ENCODE measurements at places on chromosomes 12 and 14. TPM values are rescaled to one million over a fixed set of nuclear protein-coding genes. Genes with fewer than 3 reads are reported as not detected.

DNA sequence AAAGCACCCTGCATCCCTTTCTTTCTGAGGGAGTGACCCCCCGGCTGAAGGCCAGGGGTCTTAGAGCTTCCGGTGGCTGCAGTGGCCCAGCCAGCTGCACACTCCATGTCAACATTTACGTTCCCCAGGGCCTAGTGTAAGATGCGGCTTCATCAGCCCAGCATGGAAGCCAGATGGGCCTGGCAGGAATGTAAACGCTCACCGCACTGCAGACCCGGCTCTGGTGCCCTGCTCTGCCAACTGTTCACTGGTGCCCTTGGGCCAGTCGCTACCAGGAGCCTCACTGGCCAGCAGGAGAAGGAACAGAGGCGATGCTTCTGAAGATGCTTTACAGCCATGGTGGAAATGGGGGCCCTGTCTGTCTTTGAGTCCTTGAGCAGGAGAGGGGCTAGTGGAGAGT is 8.6 kb upstream of the TMEM119 start:
- no peak for DNase-seq

- DNase-seq: no peak
These were observed 47.1 kb upstream of the STON2 start for GRCh38 chr14:81447021-81447764.

CEBPE gene
- not detected for total RNA-seq

DNA sequence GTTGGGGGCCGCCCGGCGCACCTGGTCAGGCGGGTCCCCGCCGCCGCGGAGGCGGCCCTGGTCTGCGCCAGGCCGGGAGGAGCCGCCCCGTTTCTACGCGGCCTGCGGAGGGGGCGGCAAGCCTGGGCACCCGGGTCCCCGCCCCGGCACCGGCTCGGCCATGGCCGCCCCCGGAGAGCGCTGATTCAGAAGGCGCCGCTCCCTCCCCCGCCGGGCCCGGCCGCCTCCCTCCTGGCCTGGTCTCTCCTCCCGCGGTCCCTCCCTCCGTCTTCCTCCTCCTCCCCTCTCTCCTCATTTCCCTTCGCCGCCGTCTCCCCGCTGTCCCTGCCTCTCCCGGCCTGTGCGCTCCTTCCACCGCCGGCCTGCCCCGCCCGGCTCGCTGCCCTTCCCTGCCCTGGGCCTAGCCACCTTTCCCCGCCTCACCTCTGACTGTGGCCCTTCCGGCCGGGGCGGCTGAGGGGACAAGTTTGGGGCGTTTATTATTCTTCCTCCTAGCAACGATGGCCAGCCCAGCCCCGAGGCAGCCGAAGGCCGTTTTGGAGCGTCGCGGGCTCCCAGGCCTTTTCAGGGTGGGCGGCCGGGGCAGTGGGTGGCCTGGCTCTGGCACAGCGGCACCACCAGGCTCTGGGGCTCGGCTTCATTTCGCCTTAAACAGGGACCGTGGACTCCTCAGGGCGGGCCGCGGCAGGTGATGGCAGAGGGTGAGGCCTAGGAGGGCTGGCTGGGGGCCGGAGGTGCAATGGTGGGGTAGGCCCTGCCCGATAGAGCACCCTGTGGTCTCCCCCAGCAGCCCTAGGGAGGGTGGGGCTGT is 768 bp downstream of the CEP170B start:
- DNase-seq: peak; percentile 77

GRCh38 chr14:101288436-101289229 is 272.7 kb upstream of the DIO3 start:
- no peak for DNase-seq

NINJ2 gene
- 1.4 TPM for total RNA-seq

GRCh38 chr12:69062621-69063237 is 129.8 kb upstream of the CPM start:
- DNase-seq: no peak

E2F7 gene
- 0.79 TPM for total RNA-seq
